Globus pallidus (tissue), 1 donor: ENCODE measurements at places on chromosomes 3 and 15.

DNA sequence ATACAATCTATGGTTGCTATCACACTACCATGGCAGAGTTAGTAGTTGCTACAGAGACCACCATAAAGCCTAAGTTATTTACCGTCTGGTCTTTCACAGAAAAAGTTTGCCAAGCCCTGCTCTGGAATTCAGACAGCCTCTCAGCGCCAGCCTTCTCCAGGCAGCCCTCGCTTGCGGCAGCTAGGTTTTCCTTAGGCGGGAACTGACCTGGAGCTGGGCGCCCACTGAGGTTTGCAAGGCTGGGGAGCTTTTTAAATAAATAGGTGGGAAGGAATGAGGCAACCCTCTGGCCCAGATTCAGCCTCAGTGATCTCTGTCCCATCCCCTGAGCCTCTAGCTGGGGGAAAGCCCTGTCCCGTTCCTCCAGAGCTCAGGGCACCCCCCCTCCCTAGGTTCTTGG, 1.2 kb downstream of the CTSH start:
- no peak for DNase-seq

- no peak for DNase-seq
Measured at GRCh38 chr15:73685981-73686380, 1.8 kb downstream of the CD276 start.

- DNase-seq = no peak
Measured at GRCh38 chr3:196186651-196187573, 24.3 kb downstream of the ZDHHC19 start.

DNA sequence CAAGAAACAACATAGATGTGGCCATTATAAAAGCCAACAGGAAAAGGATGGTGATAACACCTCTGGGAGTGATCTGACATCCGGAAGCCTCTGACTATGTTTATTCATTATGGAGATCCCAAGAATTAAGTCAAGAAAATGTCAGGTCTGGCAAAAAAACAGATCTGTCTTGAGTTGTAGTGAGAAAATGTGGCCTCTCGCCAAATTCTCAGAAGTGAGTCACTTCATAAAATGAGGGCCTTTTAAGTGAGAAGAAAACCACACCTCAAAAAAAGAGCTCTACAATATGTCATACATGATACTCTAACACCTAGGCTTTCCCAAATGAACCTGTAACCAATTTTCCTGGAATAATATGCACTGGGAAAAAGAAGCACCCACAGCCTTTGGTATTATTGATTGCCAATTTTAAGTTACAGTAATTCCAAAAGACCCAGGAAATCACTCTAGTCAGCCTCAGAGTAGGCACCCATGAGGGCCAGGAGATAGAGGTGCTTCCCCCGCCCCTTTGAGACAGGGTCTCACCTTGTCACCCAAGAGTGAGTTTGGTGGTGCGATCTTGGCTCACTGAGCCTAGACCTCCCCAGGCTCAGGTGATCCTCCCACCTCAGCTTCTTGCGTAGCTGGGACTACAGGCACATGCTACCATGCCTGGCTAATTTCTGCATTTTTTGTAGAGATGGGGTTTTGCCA, 38.0 kb downstream of the CCR3 start:
- no peak for DNase-seq

DNA sequence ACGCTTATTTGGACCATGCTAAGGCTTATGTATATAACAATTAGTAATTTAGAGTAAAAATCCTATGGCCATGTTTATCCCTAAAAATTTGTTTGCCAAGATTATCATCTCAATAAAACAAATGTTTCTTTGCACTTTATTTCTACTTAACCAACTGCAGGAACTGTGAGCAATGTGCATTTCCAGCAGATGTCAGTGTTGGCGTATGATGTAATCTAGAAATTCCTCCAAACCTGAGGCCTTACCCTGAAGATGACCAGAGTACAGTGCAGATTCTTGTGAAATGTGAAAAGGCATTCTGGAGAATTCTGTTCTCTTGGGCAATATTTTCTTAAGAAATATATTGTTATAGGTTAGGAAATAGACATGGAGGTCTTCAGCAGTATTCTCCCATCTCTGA, 205.9 kb downstream of the MBNL1 start:
- no peak for DNase-seq

- DNase-seq = no peak
Measured at GRCh38 chr3:196440041-196440537, 7.9 kb upstream of the UBXN7 start.

DNA sequence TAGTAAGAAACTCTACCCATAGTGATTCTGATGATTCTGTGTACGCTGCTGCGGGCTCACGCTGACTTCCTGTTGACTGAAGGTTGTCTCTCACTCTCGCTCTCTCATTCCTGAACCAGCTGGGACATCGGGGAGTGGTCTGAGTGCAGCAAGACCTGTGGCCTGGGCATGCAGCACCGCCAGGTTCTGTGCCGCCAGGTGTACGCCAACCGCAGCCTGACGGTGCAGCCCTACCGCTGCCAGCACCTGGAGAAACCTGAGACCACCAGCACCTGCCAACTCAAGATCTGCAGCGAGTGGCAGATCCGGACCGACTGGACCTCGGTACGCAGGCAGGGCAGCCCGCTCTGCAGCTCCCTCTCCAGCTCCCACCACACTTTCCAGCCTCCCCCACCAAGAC, 63.6 kb upstream of the NR2E3 start:
- DNase-seq = no peak

GRCh38 chr3:149572796-149573414, 84.9 kb downstream of the WWTR1 start:
- DNase-seq = no peak

DNA sequence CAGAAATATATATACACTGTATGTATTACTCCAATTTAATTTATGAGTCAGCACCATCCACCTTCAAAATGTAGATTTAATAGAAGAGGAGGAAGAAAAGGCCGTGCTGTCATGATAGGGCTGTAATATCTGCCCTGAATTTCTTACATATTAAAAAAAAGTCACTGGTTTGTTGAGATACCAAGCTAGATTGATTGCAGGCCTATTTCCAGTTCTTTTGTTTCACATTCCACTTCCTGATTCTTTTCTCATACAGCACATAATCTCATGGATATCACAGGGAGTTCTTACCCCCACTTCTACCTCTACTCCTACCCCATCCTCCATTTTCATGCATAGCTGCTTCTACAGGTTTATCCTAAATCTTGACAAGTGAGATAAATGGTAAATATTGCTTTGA, 290.3 kb downstream of the ZBTB20 start:
- no peak for DNase-seq

DNA sequence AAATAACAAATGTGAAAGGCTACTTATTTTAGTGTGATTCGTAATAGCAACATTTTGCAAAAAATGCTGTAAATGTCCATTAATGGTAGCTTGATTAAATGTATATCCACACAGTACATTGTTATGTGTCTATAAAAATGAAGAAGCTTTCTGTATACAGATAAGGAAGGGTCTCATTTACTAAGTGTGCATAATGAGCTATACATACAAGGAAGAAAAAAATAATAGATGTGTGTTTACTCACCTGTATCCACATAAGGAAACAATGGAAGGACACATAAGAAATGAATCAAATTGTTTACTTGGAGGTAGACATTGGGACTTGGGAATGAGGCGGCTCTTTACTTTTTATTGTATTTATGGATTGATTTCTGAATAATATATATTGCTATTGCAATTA, 34.9 kb downstream of the MED12L start:
- DNase-seq = no peak

- no peak for DNase-seq
Measured at GRCh38 chr3:52834871-52835501, at the start of gene MUSTN1. TSS of gene MUSTN1 (minus strand) at chr3:52835019. CDS start at chr3:52834948, 71 bp downstream.

DNA sequence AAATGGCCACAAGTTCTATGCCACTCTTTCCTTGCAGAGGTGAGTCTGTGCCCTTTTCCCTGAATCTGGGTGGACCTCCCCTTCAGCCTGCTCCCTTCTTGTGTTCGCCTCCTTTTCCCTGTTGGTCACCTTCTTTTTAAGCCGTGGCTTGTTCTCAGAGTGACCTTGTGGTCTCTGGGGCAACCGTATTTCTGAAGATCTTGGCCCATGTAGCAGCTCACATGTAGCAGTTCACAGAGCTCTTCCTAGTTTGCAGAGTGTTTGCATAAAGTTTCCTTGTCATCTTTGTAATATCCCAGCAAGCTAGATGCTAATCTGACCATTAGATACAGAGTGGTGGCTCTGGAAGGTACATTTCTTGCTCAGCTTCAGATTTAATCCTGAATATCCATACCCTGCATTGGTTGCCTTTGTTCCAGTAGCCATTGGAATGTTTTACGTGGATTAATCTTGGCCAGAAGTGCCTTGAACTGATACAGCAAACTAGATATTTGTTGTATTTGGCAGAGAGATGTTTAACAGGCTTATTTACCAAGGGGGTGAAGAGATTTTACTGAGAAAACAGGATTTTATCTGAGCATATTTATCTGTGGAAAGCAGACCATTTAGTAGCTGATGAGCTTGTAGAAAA, 40.7 kb upstream of the BSN start:
- DNase-seq = no peak

GRCh38 chr3:113263020-113263419, 51.7 kb downstream of the BOC start:
- DNase-seq = no peak

DNA sequence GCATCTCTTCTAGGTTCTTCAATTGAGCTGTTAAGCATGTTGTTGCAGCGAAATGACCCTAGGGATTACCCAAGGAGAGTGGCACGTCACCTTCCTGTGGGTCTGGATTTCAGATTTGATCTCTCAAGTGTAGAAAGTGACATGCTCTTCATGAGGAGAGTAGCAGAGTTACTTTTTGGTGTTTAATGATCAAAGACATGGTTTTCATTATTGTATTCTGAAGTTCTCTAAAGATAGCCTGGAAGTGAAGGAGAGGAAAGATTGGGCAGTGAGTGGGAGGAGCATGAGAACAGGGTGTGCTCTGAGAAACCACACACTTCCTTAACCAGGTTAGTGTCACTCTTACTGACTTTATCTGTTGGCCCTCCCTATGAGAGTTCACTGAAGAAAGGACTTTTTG, 153.6 kb downstream of the AKAP13 start:
- no peak for DNase-seq
